ENCODE measurements at places on chromosomes 13 and 19.

GRCh38 chr13:79861731-79862130 lies 380.8 kb downstream of the NDFIP2 start:
- no peak for DNase-seq

- DNase-seq = no peak
These were observed 48.9 kb downstream of the NDFIP2 start for GRCh38 chr13:79529817-79530216.

GRCh38 chr13:41458187-41458760 lies 924 bp downstream of the RGCC start:
- DNase-seq = no peak

GRCh38 chr13:91146601-91147000 lies 200.9 kb upstream of the MIR17HG start:
- no peak for DNase-seq

DNA sequence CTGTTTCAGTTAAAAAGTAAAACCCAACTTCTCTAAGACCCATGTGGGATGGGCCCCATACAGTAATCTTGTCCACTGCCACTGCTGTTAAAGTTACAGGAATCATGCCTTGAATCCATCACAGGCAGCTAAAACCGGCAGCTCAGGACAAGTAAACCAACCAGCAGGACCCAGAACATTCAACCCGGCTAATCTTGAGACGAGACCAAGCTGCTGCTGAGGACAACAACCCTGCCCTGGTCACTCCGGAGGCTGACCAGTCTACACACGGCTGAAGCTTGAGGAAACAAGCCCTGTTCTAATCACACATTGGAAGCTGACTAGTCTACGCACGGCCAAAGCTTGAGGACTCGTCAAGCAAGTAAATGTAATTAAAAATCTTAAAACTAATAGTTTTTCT lies 105.2 kb upstream of the ZNF492 start:
- DNase-seq = no peak

- no peak for DNase-seq
These were observed 202.3 kb downstream of the NBEA start for GRCh38 chr13:35144166-35144890.

DNA sequence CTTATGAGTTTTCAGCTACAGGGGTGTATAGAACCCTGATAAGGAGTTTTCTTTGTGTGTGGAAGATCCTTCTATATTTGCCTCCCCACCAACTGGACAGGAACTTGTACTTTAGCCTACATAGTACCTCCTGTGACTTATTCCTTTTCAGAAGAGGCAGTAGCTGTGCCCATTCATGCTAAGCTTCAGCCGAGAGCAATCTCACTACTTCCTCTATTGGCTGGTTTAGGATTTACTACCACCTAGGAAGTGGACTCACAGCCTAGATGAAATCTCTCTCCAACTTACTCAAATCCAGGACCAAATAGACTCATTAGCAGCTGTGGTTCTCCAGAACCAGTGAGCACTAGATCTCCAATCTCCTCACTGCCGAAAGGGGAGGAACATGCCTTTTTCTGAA lies 2.3 kb upstream of the REX1BD start:
- DNase-seq = no peak

DNA sequence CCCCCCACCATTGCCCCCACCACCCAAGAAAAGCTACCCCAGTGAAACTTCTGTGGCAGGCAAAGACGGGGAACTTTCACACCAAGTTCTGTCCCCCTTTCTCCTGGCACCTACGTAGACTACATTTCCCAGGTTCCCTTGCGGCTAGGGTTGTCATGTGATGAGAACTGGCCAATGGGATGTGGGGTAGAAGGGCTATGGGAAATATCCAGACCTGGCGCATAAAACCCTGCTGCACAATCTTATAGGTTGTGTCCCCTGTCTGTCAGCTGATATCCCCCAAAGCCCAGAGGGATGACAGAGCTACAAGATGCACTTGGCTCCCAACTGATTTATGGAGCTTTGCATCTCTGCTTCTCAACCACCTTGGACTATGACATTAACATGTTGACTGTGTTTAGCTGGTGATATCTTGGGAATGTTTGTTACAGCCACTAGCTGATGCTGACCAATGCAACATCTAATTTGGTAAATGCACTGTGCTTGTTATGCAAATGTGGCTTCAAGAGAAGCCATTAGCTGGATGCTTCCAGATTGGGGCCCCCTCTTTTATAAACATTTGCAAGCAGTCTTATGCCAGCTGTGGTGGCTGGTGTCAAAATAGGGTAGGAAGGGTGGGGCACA lies 6.1 kb downstream of the SH2D3A start:
- DNase-seq = no peak

All from T-helper 22 cell (primary cell).